ENCODE measurements at places on chromosomes 16 and 17.

DNA sequence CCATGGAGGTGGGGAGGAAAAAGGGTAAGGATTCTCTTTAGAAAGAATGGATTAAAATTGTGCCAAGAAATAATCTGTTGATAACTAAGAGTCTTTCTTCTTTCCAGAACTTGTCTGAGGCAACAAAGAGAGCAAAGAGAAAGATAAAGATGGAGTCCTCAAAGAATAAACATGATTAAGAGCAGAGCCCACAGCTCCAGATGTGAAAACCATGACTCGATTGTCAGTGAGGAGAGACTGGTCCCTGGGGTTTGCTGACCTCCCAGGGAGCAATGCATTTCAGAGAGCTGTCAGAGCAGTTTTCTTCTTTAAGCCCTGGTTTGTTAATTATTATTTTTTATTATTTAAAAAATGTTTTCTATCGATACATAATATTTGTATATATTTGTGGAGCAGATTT is 74.6 kb downstream of the TMEM100 start:
- no peak for DNase-seq

GRCh38 chr17:19928299-19928698 is 49.3 kb downstream of the AKAP10 start:
- no peak for DNase-seq

DNA sequence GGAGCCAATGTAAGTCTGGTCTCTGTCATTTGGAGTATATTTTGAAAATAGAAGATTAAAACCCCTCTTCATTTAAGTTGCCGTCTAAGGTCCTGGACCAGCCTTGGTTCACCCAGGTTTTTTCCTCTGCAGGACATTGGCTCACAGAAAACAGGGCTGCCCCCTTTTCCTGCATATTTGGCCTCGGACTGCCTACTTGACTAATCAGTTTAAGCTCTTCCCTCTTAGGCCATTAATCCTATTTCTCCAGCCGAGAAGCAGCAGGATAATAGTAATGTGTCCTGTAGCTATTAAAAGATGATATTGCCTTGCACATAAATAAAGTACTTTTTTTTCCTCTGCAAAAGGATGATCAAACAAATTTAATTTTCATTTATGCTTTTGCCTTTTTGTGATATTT is 52.1 kb downstream of the PRKCA start:
- no peak for DNase-seq

GRCh38 chr16:4231367-4231766 is 10.5 kb downstream of the SRL start:
- DNase-seq, result no peak

GRCh38 chr17:82661717-82662683 is 13.8 kb upstream of the WDR45B start:
- no peak for DNase-seq
